ENCODE measurements at places on chromosomes 13 and 19.

DNA sequence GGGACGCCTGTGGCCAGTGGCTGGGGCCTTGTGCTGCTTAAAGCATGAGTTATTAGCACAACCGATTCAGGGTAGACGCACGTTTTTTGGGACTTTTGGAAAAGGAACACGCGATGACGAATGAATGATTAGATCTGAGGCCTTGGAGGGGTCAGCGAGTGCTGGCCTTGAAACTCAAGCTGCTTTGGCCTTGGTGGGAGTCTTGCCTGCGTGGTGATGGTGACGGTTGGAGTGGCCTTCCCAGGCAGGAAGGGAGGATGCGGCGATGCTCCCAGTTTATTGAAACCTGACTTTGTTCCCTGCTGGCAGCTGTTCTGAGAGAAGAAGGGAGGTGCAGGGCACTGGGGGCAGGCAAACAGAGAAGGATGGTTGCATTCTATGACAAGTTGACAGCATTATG lies 63.1 kb upstream of the RNF113B start:
- no peak for DNase-seq

GRCh38 chr13:94534166-94534565 lies 54.7 kb upstream of the DCT start:
- no peak for DNase-seq

DNA sequence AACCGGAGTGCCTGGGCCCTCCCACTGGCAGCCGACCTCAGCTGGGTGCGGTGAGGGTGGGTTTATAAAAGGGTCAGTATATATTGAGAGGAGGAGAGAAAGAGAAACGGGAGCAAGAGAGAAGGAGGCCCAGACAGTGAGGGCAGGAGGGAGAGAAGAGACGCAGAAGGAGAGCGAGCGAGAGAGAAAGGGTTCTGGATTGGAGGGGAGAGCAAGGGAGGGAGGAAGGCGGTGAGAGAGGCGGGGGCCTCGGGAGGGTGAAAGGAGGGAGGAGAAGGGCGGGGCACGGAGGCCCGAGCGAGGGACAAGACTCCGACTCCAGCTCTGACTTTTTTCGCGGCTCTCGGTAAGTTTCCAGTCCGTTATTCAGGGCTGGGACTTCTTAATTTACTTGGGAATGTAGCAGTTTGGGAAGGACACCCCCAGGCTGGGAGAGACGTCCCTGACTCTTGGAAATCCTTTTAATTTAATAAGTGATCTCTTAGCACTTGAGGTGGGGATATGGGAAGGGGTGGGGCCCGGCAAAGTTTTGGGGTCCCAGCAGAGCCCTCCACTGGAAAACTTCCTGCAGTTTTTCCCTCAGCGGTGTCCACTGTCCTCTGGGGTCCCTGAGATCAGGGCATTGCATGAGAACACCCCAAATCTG lies at the start of gene EMP3:
Gene EMP3 (plus strand): TSS at position 288 of the 646 bp plus-strand sequence. CDS start 1,293 bp downstream, outside the sequence.
- DNase-seq, result no peak

DNA sequence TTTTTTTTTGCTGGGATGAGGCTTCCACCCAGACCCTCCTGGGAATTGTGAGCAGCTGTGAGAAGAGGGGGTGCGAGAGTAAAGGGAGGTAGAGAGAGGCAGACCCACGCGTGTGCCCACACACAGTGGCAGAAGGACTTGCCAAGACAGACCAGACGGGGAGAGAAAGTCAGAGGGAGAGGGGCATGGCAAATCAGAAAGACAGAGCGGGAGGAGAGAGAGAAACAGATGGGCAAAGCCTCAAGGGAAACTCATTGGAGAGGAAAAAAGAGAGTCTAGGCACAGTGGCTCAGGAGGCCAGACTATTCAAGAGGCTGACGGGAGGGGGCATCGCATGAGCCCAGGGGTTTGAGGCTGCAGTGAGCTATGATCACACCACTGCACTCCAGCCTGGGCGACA lies 17.0 kb downstream of the CATSPERG start:
- no peak for DNase-seq

- no peak for DNase-seq
These were observed 17.9 kb downstream of the UBAC2 start for GRCh38 chr13:99218545-99218944.

DNA sequence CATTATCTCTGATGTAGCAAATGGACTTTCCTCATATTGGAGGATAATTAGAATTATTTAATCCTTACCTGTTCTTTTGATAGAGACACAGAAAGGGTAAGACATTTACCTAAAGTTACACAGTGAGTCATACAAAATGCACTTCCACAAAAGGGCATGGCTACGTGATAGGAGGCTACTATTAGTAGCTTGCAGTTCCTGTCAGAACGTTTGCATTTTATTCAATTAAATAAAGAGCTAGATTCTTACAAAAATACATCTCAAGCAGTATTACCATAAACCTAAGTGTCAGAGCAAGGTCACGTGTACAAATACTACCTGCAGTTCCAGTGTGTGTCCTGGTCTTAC lies 120.6 kb downstream of the ESD start:
- no peak for DNase-seq

- DNase-seq, result no peak
These were observed 80.6 kb downstream of the ZNF557 start for GRCh38 chr19:7149956-7150705.

DNA sequence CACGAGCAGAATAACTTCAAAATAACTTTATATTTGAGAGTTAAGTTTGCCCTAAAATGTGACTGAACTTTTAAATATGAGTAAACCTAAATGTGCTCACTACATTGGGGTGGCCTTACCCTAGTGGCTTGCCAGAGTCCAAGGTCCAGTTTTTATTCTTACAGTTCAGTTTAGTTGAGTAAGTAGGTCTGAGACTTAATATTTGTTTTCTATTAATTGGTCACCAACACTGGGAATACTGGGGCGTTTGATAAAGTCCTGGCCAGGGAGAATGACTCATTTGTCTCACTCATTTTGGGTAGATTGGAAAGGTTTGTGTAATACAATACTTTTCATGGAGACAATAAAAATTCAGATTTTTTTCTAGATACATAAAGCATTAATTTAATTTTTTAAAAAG lies 127.8 kb upstream of the SPATA13 start:
- no peak for DNase-seq

DNA sequence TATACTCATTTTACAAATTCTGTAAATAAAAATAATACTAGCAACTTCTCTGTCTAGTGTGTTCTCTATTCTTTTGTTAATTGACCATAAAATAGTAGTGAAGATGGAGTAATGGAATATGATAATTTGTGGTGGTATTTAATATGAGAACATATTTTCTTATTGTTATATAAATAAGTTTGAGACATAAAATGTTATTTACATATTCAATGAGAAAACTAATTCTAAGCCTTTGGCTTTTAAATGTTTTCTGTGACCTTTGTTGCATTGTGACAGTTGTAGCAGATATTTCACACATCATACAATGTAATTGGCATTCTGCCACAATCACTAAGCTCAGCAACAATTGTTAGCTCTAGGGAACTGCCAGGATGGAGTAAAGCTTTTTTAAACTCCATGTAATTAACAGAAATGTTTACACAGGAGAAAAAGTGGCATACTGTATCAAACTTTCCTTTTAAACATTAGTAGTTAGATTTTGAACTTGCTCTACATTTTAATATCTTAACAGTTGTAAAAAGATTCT lies 562.1 kb upstream of the PCDH9 start:
- DNase-seq, result peak; percentile 23

DNA sequence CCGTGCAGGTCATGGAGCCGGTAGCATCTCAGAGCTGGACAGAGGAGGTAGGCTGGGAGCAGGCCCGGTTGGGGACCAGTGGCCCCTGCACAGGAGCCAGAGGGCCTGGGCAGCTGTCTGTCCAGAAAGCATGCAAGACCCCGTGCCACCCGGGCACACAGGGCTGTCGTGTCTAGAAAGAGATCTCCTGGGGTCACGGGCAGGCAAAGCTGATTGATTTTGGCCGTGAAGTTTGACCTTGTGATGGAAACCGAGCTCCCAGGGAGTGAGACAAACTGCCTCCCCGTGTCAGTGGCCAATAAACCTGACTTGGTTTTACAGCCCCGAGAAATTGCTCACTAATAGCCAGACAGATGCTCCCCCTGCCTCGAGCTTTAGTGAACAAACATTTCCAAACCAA lies 98.8 kb downstream of the KDM4B start:
- no peak for DNase-seq

DNA sequence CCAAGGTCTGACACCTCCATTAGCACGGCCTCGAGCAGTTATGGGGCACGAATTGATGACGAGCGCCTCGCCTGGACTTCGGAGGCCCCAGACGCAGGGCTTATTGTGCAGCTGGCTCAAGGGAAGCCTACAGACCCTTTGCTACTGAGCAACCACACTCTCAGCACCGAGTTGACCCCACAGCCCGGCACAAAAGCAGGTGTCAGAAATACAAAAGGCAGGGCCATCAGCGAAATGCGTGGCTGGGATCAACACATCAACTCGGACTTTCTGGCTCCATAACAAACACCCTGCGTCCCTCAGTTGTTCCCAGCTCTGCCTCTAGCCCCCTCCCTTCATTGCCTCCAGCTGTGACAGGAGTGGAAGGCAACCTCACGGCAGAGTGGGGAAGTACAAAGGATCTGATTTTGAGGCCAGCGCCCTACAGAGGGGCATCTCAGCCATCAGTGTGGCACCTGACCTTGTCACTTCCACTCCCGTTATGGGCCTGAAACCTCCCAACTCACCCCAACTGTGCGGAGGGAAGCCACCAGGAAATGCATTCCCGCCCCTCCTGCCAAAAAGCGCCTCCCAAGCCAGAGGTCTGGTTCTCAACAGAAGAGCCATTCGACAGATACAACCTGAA lies 18.0 kb downstream of the PEPD start:
- no peak for DNase-seq
